ENCODE measurements at places on chromosomes 5 and 9. TPM values are rescaled to one million over a fixed set of nuclear protein-coding genes. Genes with fewer than 3 reads are reported as not detected.

The SURF4 gene
- 365 TPM for total RNA-seq

The C9orf78 gene
- total RNA-seq, result 22.1 TPM

The DBH gene
- not detected for total RNA-seq

- no peak for DNase-seq
Observed at GRCh38 chr9:134327671-134328231, 1.5 kb downstream of the RXRA start.

GRCh38 chr9:71223953-71224538 lies 102.6 kb upstream of the TRPM3 start:
- DNase-seq, result peak; percentile 9

DNA sequence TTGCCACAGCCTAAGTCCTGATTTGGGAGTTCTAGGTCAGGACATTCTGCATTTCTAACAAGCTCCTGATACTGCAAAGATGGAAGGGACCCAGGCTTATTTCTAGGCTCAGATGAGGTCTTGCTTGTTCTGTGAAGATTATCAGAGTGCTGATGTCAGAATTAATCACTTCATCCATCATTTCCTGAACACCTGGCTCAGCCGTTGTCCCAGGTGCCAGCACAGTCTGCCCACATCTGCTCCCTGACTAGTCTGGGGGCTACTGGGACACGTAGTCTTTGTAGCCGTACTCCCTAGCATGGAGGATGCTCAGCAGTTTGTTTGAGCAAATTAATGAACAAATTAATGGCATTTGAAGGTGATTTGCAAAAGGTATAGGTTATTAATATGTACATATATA lies 17.9 kb upstream of the SPINK4 start:
- DNase-seq, result no peak

DNA sequence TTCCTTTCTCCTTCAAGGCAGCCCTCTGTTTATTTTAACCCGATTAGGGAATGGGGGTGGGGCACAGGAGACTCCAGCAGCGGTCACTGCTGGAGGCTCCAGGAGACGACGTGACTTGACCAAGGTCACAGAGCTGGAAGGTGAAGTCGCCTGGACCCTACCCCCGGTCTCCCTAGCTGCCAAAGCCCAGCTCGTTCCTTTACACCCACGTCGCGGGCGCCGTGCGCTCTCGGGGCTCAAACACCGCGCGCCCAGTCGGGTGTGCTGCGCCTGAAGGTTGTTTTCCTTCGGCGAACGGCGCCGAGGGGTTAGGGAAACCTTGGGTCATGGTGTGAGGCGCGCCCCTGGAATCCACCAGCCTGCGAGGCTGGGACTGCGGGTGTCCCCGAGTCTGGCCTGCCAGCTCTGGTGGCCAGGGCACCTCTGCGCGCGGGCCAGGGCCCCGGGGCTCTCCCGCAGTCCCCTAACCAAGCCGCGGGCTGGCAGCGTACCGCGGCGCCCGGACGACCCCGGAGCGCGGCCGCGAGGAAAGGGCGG lies 747 bp upstream of the UNC5A start:
- no peak for DNase-seq

GRCh38 chr5:33964132-33964700 lies 20.3 kb downstream of the SLC45A2 start:
- no peak for DNase-seq

Data from dermis microvascular lymphatic vessel endothelial cell (primary cell).